GM23248 (cell line): ENCODE measurements at places on chromosomes 7 and 10.
A peak's percentile ranks its signal among the peaks of the same experiment; 100 is the strongest.

DNA sequence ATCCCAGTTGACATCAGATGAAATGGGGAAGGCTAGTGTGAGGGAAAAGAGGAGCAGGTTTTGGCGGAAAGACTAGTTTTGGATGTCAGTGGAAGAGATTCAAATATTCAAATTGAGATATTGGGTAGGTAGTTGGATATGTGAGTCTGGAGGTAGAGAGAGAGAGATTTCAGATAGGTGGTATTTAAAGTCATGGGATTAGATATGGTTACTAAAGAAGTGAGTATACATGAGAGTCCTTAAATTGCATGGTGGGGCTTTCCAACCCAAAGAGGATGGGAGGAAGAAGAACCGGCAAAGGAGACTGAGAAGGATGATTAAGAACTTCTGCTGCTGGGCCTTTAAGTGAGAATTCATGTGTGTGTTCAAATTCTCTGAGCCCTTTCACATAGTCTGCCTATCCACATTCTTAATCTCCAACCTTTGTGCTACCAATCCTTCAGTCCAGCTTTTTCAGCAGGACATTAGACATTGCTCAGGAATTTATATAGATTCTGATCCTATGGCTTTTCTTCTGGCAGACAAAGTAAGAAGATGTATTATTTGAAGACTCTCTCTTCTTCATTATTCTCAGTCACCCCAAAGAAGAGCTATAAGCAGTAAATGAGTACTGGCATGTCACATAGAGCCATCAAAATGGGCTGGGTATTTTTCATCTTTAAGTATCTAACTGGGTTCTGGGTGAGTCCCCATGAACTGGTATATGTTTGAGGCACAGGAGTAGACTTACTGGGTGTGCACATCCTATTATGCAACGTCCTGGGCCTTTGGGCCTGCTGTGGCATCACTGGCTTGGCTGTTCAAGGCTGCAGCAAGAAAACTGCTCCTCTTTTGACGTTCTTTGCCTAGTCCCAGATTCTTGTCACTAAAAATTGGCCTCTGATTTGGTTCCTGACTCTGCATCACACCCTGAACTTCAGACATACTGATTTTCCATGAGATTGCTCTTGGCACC, 33.6 kb downstream of the ST7 start:
- H3K27me3 ChIP-seq = no peaks in the 10 kb centered on the region
- H3K36me3 ChIP-seq = no peaks in the 10 kb centered on the region
- H3K27ac ChIP-seq = no peak overlapping the region
- H3K4me3 ChIP-seq = no peak overlapping the region
- H3K4me1 ChIP-seq = 0 out of 2 replicates have a peak, but pooled peaks cover 11% of the 10 kb centered on the region
- DNase-seq = peak; percentile 40

DNA sequence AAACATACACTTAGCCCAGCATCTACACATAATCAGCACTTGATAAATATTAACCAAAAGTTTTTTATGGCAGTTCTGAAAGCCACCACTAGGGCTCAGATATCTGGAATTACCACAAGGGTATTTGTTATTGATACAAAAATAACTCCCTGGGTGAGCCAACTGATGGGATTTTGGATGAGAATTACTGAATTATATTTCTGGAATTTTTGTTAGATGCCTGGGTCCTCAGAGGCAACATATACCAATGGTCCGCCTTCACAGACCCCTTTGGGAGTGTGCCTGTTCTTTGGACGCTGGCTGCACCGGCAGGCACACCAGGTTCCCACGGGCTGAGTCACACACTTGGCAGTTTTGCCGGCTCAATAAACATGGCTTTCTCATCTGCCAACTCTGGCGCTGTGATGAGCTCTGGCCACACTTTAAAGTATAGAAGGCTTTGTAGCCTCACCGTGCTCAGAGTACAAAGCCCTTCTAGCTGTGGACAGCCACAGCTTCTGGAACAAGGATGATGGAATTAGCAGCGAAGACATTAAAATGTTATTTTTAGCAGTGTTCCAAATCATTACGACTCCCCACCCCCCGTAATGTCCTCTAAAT, 24.5 kb upstream of the EEPD1 start:
- peak overlapping the region; percentile 54 for H3K4me3 ChIP-seq
- no peaks in the 10 kb centered on the region for H3K27me3 ChIP-seq
- H3K27ac ChIP-seq = peak overlapping the region; percentile 89
- DNase-seq = peak; percentile 97

GRCh38 chr7:92809397-92809759, 27.0 kb downstream of the CDK6 start:
- no peak for DNase-seq
- no peaks in the 10 kb centered on the region for H3K27me3 ChIP-seq
- peak overlapping the region; percentile 76 for H3K27ac ChIP-seq
- peaks cover 47% of the 10 kb centered on the region for H3K4me1 ChIP-seq

GRCh38 chr10:124321433-124322089, 97.2 kb downstream of the OAT start:
- H3K4me1 ChIP-seq = no peaks in the 10 kb centered on the region
- H3K36me3 ChIP-seq = no peaks in the 10 kb centered on the region
- no peak for DNase-seq
- no peak overlapping the region for H3K27ac ChIP-seq
- H3K4me3 ChIP-seq = no peak overlapping the region
- H3K27me3 ChIP-seq = 0 out of 2 replicates have a peak, but pooled peaks cover 2% of the 10 kb centered on the region

- DNase-seq = peak; percentile 42
- H3K27me3 ChIP-seq = no peaks in the 10 kb centered on the region
- H3K36me3 ChIP-seq = no peaks in the 10 kb centered on the region
Measured at GRCh38 chr7:37901236-37901827, 15.3 kb downstream of the SFRP4 start.

DNA sequence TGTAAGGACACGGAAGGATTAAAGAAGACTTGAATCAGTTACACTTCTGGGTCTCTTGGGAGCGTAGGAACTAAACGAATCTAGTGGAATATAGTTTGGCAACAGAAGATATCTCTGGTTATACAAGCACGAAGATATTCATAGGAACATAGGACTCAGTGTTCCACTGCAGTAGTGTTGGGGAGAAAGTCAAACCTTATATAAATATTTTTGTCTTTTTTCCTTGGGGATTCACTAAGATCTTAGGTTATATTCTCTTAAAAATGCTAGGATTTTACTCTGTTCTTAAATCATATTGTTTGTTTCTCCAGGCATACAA, 21.4 kb downstream of the PRKAR2B start:
- no peaks in the 10 kb centered on the region for H3K27me3 ChIP-seq
- H3K27ac ChIP-seq = no peak overlapping the region
- no peaks in the 10 kb centered on the region for H3K4me1 ChIP-seq
- H3K36me3 ChIP-seq = no peaks in the 10 kb centered on the region
- no peak for DNase-seq
- no peak overlapping the region for H3K4me3 ChIP-seq

DNA sequence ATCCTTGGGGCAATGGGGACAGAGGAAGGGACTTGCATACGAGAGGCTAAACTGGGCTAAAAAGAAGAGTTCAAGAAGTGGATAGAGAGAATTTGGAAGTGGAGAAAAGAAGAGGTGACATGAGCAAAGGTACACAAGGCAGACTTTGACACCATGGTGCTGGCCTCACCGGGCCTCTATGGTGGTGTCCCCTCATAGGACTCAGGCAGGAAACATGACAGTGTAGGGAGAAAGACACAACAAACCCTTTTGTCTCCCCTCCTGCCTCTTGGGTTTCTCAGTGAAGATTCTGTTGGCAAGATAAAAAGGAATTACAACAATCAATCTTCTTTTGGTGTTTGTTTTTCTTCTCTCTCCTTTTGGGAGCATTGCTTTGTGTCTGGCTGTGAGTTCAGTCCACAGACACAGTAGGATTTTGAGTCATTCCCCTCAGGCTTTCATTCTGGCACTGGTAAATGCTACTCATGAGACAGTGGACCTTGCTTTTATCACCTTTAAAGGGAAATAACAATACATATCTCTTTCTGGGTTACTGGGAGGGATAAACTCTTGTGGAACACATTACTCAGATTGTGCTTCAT, 827.7 kb downstream of the TNS3 start:
- DNase-seq = peak; percentile 86
- no peaks in the 10 kb centered on the region for H3K36me3 ChIP-seq
- no peaks in the 10 kb centered on the region for H3K27me3 ChIP-seq
- H3K27ac ChIP-seq = peak overlapping the region; percentile 80
- no peak overlapping the region for H3K4me3 ChIP-seq

DNA sequence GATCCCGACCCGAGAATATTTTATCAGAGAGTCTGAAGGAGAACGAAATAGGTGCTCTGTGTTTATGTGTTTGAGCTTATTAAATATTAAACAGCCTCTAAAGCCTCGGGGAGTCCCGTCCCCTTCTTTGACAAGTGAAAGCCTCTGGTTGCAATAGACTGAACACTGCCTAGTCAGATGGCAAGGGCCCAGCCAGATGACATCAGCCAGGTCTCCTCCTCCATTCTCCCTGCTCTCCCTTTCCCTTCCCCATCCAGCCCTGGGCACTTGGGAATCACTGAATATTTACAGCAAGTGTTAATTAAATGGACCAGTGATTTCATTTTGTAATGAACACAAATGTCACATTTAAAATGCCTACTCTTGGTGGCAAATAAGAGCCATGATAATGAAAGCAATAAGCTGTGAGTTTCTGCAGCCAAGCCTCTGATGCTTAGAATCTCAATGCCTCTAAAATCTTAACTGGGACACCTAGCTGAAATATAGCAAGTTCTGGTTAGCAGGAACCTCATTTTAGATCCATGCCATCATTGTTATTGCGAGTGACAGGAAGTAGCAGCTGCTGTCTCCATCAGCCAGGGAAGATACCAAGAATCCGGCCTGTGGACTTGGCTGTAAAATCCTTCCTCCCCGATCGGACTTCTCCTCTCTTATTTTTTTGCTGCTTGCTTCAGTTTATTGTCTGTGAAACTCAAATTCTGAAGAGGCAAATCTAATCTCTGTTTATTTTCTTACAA, 202.1 kb downstream of the PRPF18 start:
- no peaks in the 10 kb centered on the region for H3K27me3 ChIP-seq
- peak overlapping the region; percentile 74 for H3K27ac ChIP-seq
- DNase-seq = peak; percentile 86
- H3K4me3 ChIP-seq = no peak overlapping the region

DNA sequence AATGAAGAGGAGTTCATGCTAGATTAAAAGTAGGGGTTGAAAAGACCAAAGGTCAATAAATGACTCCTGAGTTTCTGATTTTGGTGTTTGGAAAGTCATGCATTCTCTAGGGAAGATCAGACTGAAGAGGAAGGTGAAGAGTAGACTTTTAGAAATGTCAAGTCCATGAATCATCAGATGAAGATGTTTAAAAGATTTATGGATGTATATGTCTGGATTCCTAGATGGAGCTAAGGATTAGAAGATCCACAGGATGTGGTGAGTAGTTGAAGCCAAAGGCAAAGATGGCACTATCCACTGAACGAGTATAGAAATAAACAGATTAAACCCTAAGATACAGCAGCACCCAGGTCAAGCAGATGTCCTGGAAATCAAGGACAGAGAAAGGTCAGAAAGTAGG, 298.5 kb downstream of the GPAM start:
- H3K4me1 ChIP-seq = no peaks in the 10 kb centered on the region
- peaks cover 5% of the 10 kb centered on the region; the same call in 1 of the 2 replicates for H3K27me3 ChIP-seq
- no peak for DNase-seq
- no peak overlapping the region for H3K27ac ChIP-seq
- no peaks in the 10 kb centered on the region for H3K36me3 ChIP-seq

GRCh38 chr10:132151286-132151950, 35.3 kb upstream of the DPYSL4 start:
- H3K4me3 ChIP-seq = no peak overlapping the region
- no peaks in the 10 kb centered on the region for H3K4me1 ChIP-seq
- DNase-seq = no peak
- H3K36me3 ChIP-seq = no peaks in the 10 kb centered on the region
- no peak overlapping the region for H3K27ac ChIP-seq

DNA sequence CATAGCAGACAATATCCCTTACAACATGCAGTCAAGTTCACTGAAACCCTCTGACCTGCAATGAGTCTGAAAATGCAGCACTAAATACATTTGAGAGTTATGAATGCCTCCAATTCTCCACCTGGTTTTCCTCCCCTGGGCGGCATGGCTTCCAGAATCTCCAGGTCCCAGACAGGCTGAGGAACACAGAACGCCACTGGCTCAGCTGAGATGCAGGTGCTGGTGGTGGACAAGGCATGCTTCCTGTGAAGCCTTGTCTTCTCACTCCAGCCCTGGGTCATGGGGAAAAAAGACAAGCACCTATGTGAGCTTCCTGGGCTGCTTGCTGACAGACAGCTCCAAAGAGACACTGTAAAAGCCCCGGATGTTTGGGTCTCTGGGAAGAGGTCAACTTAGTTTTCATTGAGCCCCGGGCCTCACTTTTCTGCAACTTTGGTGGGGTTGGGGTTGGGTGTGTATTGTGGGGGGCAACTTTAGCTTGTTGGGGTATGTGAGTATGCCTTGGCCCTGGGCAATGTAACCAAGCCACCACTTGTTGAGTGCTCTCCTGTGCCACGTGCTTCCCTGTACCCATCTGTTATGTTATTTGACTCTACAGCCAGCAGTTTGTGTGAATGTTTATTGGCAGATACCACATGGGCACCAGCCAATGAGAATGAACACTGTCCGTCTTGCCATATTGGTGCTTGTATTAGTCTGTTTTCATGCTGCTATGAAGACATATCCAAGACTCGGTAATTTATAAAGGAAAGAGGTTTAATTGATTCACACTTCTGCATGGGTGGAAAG, 127.8 kb downstream of the EMX2 start:
- no peaks in the 10 kb centered on the region for H3K27me3 ChIP-seq
- H3K27ac ChIP-seq = no peak overlapping the region
- 0 out of 2 replicates have a peak, but pooled peaks cover 5% of the 10 kb centered on the region for H3K4me1 ChIP-seq
- H3K36me3 ChIP-seq = no peaks in the 10 kb centered on the region
- DNase-seq = no peak

DNA sequence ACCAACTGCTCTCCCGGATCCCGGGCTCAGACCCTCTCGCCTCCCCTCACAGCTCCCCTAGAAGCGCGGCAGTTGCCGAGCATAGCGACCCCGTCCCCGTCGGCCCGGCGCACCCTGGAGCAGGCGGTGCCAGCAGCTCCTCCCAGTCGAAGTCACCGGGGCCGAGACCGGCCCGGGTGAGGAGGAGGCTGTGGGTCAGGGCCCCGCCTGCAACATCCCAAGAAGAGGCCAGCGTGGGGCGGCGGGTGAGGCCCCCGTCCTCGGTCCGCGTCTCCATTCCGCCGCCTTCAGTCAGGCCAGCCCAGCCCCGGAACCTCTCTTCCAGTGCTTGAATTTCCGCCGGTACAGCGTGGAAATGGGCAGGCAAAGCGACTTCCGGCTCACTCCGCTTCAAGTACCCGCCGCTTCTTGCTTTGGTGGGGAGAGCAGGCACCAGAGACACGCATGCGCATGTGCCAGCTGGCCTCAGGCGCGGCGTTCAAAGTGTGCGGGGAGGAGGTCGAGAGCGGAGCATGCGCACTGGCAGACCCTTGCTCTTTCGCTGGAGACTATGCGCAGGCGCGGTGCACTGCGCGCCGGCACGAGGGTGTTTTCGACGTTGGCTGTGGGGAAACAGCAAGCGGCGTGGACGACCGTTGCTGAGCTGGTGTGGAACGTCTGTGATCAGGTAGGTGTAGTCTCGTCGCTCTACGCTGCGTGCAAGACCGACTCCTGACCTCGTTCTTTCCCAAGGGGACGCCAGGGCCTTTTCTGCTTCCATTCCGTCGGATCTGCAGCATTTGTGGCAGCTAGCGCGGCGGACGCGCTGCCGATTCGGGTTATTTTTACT, at the start of gene C10orf88:
C10orf88 (minus strand) TSS at position 326 of the 829 bp plus-strand sequence; CDS start at position 277, 49 bp downstream.
- H3K27ac ChIP-seq = no peak within 1 kb of the TSS
- peaks cover 20% of the 10 kb centered on the region for H3K4me1 ChIP-seq
- peaks cover 3% of the 10 kb centered on the region; the same call in 1 of the 2 replicates for H3K36me3 ChIP-seq
- no peaks in the 10 kb centered on the region for H3K27me3 ChIP-seq
- H3K4me3 ChIP-seq = peak within 1 kb of the TSS; percentile 86

GRCh38 chr10:1190052-1190395, 133.8 kb downstream of the WDR37 start:
- H3K36me3 ChIP-seq = no peaks in the 10 kb centered on the region
- H3K27me3 ChIP-seq = peaks cover 15% of the 10 kb centered on the region
- H3K27ac ChIP-seq = no peak overlapping the region
- H3K4me3 ChIP-seq = no peak overlapping the region
- H3K4me1 ChIP-seq = no peaks in the 10 kb centered on the region
